NCI-H345 (cell line): ENCODE measurements at places on chromosomes 11 and 22.
A peak's percentile ranks its signal among the peaks of the same experiment; 100 is the strongest.

GRCh38 chr11:82811369-82811768 is 77.7 kb upstream of the FAM181B start:
- DNase-seq = no peak

GRCh38 chr11:69018924-69019323 is 5.9 kb upstream of the MRGPRF start:
- DNase-seq = no peak

- DNase-seq = no peak
Measured at GRCh38 chr11:104876324-104876723, 21.9 kb downstream of the CASP12 start.

GRCh38 chr11:133277886-133278285 is 254.4 kb downstream of the OPCML start:
- DNase-seq = no peak

DNA sequence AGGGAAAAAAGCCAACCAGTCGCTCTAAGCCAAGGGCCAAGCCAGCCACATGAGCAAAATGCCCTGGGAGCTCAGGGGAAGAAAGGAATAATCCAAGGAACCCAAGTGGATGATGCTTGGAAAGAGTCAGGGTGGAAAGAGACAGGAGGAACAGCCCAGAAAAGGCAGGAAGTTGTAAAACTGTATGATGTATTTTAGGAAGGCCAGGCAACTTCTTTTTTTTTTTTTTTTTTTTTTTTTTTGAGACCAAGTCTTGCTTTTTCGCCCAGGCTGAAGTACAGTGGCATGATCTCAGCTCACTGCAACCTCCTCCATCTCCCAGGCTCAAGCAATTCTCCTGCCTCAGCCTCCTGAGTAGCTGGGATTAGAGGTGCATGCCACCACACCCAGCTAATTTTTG is 1.6 kb downstream of the LGALS12 start:
- no peak for DNase-seq

- no peak for DNase-seq
Measured at GRCh38 chr22:39114112-39114511, 17.1 kb downstream of the APOBEC3H start.

DNA sequence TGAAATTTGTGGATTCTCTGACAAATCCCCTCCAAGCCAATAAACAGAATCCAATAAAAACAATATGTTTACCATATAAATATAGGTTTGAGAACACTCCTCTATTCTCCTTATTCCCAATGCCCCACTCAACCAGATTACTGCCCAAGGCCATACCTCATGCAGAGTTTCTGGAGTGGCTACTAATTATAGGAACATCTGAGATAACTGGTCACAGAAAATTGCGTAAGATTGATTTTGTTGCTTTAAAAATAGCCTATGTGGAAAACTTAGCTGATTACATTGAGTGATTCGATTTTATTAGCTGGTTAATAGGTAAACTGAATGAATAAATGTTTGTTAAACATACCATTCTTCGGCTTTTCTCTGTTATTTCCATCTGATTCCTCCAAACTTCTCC is 48.0 kb downstream of the ME3 start:
- DNase-seq = no peak

GRCh38 chr11:20112291-20113148 is 47.8 kb downstream of the DBX1 start:
- DNase-seq = no peak

DNA sequence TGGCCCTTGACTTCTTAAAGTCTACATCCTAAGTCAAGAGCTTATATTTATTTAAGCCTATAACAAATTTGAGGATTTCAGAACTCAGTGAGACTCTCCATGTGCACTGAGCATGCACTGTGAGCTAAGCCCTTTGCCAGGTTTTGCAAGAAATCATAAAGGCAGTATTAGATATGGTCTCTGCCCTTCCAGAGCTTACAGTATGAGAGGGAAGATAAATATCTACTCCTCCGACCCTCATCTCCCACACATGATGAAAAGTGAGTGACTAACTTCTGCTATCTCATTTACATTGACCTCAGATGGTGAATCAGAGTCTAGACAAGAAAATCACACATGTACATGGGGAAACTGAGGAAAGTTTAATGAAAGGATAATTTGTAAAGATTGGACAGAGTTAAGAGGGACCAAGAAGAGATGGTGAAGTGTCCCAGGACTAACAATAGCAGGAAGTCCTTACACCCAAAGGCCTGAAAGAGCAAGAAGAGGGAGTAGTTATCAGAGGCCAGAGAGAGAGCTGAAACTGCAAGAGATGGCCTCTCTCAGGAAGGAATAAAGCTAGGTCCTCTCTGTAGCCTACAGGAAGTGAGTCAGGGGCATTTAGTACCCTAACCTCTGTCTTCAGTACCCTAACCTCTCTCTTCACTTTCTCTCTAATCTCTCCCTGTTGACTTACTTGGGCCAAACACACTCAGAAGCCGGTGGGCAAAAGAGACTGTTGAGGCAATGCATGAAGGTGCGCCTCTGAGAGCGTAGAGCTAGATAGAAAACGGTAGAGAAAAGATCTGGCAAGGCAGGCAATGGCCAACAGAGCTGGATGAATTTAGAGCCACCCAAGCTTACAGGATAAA is 23.0 kb upstream of the BLID start:
- peak; percentile 64 for DNase-seq

GRCh38 chr11:76307396-76307795 is 73.5 kb downstream of the THAP12 start:
- no peak for DNase-seq

DNA sequence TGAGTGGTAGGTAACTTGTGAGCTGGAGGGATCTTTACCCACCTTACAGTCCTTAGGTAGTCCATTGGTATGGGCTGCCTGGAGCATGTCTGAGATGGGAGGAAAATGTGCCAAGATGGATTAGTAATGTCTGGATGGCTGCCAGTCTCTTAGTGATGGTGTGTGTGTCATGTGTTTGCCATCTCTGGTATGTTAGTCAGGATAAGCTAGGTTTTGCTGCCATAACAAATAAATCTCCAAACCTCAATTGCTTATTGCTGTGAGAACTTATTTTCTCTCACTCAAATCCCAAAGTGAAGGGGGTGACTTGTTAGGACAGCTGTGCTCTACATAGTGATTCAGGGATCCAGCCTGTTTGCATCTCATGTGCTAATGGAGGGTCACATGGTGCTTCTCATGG is 40.9 kb upstream of the MYEOV start:
- DNase-seq = no peak

DNA sequence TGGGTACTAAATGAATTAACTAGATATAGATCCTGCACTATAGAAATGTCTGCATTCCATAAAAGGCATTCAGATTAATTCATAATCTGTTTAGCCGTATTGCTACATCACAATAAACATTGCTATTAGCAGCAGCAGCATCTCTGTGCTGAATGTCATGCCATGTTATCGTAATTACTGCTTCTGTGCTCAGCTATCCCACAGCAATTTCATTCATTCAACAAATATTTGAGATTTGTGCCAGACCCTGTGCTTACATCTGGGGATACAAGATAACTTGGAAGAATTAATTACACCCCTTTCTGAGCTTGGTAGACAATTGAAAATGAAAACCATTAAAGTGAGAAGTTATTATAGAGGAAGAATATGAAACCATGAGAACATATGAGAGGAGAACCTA is 185.8 kb upstream of the C11orf87 start:
- no peak for DNase-seq

DNA sequence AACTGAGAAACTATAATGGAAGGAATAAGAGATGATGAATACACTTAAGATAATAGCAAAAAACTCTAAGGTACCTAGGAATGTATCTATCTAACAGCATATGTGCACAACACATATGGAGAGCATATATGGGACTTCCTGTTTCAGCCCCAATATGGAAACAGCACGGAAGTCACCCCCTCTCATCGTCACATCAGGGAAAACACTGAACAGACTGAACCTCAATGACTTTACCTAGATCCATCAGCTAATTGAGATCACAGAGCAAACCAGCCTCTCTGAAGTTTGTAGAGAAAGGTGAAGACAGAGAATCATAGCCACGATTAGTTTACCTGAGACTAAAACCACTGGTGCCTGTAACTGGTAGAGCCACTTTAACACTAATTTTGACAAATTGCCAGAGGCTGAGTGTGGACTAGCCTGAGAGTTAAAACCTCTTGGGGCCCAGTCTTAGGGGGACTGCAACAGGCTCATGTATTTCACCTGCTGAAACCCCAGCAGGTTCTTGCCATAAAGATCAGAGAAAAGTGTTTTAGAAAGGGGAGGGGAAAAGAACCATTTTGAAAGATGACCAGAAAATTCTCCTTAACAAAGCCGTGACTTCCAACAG is 722.6 kb downstream of the TBC1D22A start:
- peak; percentile 21 for DNase-seq

- DNase-seq = no peak
Measured at GRCh38 chr22:39719559-39720450, 149.3 kb downstream of the CACNA1I start.

DNA sequence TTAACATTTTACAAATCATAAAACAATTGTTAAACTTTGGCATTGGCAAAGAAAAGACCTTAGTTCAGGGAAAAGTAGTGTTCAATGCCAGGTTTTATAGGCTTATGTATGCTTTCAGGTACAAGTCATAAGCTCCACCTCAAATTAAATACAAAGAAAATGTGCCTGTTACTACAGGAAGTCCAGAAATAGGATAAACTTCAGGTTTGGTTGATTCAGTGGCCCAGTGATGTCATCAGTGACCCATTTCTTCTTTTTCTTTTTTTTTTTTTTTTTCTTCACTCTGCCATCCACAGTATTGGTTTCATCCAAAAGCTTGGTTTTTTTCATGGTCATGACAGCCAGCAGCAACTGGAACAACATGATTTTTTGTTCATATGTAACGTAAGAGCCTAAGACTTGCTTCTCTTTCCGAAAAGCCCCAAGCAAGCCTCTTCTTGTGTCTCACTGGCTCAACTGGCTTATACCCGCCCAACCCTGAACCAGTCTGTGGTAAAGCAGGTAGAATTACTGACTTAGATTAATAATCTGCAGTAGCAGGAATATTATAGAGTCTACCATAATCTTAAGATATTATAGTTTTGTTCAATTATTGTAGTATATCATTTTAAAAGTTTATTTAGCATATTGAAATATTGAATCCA is 46.2 kb downstream of the TTC17 start:
- no peak for DNase-seq

GRCh38 chr11:118634431-118635236 is 27.2 kb downstream of the PHLDB1 start:
- DNase-seq = no peak

DNA sequence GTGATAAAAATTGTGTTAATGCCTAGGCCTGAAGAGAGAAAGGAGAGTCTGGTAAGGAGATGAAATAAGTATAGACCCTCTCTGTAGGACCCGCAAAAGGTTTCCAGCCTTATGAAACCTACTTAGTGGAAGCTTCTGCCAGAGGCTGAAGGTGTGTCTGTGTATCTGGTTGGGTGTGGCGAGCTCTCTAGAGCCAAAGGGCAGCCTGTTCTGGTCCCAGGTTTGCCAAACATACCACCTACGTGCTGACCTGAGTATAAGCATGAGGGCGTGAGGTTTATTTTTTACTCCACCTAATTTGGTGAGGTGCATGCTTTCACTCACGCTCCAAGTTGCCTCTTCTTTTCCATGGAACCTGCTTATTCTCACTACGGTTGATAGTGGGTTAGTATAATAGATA is 5.6 kb downstream of the CSTPP1 start:
- no peak for DNase-seq

DNA sequence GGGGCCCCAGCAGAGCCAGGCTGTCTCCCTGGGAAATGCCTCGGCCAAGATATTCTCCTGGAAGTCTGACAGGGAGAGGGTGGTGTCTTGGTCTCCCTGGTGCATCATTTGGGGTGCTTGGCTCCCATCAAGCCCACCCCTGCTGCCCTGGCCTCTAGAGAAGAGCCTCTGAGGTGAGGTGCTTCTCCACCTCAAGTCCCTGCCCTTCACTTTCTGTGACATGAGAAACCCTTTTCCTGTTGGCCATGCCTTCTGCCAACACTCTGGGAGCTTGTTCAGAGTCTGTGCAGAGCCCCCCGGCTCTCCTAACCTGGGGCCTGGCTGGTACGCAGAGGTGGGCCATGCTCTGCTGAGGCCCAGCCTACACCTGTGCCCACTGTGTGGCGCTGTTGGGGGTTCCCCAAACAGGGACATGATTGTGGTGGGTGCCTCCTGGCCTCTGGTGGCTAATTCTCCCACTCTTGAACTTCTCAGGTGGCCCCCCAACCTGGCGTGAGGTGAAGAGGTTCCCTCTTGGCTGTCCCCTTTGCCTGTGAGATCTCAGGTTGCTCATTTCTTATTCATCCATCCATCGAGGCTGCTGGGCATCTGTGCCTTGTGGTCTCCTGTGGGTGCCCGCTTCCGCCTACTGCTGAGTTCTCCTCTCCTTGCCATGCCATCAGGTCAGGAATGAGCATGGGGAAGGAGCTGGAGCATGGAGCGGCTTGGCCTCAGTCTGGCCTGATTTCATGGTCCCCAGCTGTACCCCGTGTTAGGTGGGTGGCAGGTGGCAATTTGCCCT is 19.2 kb upstream of the DGCR8 start:
- DNase-seq = no peak

DNA sequence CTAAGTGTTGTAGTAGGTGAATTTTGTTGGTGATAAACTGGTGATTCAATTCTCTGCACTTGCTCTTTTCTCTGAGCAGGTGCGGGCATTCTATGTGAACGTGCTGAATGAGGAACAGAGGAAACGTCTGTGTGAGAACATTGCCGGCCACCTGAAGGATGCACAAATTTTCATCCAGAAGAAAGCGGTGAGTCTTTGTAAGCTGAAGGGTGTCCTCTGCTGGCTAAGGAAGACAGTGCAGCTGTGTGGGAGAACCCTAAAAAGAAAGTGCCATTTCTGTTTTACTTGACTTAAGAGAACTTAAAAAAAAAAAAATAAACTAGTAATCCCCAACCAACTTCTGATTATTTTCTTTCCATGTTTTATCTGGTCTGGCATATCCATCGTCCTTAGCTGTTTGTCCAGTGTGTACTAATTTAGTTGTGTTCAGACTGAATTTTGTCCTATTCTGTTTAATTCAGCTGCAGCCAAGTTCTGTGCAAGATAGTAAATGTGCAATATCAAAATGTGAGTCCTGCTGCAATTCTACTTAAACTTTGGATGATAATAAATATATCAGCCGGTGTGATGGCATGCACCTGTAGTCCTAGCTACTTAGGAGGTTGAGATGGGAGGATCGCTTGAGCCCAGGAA is 29.6 kb downstream of the CAT start:
- no peak for DNase-seq

- no peak for DNase-seq
Measured at GRCh38 chr22:37488337-37489135, 2.4 kb upstream of the MFNG start.

- no peak for DNase-seq
Measured at GRCh38 chr11:12319988-12320387, 57.4 kb upstream of the PARVA start.
